ENCODE measurements at places on chromosomes 4 and X.

- no peak for DNase-seq
These were observed 371.7 kb downstream of the BCOR start for GRCh38 chrX:39725928-39726619.

DNA sequence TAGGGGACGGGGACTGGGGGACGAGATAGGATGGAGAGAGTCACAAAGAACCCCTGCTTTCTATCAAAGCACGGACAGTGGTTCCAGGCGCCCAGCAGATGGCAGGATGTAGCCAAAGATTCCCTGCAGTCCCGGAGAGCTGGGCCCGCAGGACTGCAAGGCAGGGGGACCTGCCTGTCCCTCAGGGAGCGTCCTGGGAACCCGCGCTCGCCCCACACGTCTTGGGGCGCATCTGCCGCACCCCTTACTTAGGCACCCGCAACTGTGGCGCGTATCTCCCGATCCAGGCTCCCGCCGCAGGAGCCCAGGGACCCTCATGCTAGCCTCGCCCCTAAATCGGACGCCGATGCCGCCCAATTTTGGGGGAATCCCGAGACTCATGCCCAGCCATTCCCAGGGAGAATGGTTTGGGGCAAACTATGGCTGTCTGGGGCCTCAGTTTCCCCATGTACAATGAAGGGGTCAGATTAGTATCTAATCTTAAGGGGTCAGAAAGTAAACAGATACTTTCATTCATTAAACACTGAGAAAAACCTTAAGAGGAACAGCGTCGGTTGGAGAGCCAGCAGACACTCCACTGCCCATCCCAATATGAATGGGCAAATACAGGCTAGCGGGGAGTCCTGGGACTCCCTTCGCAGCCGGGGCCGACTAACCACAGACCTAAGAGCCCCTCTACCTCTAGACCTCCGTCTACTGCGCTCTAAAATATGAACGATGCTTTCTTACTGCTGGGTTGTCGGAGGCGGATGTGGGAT lies 581 bp upstream of the STK32B start:
- no peak for DNase-seq

- DNase-seq = no peak
These were observed 25.2 kb upstream of the SLC25A6 start for GRCh38 chrX:1416965-1417760.

DNA sequence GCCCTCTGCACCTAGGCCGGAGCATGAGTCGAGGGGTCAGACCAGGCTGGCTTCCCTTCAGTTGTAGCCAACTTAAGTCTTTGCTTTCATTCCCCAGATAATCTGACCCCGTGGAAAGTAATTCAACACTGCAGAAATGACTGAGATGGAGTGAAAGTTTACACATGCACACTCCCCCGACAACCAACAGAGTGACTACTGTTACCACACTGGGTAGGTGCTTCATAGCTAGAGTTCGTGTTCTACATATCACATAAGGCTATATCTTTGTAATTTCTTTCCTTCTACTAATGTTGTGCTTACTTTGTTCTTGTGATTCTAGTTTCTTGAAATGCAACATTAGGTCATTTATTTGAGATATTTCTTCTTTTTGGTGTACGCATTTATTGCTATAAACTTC lies 7.2 kb upstream of the CTAG2 start:
- no peak for DNase-seq

GRCh38 chr4:163180090-163180489 lies 13.4 kb upstream of the NAF1 start:
- DNase-seq = no peak

GRCh38 chrX:11446336-11446735 lies 153.1 kb downstream of the AMELX start:
- no peak for DNase-seq

GRCh38 chrX:154371789-154372300 lies 2.6 kb downstream of the FLNA start:
- DNase-seq = no peak

DNA sequence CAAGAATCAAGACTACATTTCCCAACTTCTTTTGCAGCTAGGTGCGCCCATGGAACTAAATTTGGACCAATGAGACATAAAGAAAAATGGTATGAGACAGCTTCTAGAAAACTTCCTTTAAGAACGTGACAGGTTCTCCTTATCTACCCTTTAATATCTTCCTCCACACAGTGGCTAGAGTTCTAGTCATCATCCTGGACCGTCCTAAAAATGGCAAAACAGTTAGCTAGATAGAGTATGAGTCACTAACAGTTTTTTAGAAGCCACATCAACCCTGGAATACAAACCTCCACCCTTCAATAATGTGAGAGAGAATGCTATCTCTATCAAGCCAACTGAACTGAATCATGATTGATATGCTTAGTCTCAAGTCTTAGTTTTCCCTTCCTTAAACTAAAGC lies 267.9 kb upstream of the SLC7A11 start:
- no peak for DNase-seq

GRCh38 chrX:10033375-10034007 lies 66.3 kb downstream of the CLDN34 start:
- DNase-seq = no peak

DNA sequence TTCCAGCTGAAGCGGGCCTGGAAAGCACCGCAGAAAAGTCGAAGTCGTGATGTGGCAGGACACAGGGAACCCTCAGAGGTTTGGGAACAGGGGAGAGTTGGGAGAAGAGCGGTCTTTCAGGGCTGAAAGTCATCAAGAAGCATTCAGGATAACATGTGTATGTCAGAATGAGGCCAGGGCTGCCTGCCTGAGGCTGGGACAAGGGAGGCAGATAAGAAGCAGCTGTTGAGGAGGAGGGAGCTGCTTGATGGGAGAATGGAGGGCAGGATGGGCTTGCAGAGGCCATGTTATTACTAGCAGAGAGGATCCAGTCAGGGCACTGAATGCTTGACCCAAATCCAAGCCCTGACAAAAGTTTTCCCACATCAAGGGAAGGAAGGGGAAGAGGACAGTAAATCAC lies 132.0 kb downstream of the ATG4A start:
- DNase-seq = no peak

DNA sequence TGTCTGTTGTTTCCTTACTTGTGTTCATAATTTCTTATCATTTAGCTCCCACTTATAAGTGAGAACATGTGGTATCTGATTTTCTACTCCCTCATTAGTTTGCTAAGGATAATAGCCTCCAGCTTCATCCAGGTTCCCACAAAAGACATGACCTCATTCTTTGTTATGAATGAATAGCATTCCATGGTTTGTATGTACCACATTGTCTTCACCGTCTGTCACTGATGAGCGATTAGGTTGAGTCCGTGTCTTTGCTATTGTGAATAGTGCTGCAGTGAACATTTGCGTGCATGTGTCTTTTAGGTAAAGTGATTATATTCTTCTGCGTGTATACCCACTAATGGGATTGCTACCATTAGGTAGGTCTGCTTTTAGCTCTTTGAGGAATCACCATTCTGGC lies 624.3 kb upstream of the EPHA5 start:
- no peak for DNase-seq

DNA sequence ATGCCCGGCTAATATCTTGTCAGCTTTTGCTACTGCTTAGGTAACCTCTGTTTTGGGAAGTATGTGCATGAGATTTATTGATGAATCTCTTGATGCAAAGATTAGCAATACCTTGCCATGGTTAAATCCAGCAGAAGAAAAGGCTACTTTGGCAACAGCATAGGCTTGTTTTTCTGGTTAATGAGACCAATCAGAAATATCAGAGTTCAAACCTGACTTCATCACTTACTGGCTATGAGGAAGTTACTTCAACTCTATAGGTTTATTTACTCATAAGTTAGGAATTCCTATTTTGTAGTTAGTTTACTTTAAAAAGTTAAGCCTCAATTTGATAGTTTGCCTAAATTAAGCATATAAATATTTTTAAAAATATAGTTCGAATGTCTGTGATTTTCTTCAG lies 93.1 kb downstream of the PDLIM5 start:
- DNase-seq = no peak

DNA sequence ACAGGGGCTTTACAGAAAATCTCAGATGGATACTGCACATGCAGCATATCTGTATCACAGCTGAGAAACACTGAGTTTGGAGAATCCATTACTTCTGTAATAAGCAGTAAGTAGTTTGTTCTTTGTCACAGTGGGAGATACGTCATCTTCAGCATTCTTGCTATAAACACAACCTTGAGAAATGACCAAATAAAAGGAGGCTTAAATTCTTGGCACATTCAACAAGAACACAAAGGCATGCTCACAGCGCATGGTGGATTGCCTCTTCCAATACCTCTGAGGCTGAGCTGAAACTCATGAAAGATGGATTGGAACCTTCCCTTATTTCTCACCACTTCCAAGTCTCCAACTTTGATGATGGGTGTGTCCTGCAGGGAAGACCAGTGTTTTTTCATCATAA lies 54.5 kb downstream of the ANXA5 start:
- no peak for DNase-seq

DNA sequence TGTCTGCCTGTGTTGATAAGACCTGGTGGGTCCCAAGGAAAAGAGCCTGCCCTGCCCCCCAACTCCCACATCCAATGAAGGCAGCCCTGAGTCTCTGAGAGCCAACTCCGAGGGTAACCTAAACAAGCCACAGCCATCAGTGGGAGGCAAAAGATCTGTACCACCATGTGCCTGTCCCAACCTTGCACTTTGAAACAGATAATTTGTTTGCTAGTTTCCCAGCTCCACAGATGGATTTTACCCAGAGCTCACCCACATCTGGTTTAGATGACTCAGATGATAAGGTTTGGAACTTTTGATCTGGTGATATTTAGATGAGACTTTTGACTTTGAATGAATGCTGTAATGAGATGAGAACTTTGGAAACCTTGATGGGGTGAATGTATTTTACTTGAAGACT lies 246.0 kb upstream of the PSAPL1 start:
- no peak for DNase-seq

- DNase-seq = no peak
These were observed 222.3 kb upstream of the BOD1L1 start for GRCh38 chr4:13849778-13850177.

DNA sequence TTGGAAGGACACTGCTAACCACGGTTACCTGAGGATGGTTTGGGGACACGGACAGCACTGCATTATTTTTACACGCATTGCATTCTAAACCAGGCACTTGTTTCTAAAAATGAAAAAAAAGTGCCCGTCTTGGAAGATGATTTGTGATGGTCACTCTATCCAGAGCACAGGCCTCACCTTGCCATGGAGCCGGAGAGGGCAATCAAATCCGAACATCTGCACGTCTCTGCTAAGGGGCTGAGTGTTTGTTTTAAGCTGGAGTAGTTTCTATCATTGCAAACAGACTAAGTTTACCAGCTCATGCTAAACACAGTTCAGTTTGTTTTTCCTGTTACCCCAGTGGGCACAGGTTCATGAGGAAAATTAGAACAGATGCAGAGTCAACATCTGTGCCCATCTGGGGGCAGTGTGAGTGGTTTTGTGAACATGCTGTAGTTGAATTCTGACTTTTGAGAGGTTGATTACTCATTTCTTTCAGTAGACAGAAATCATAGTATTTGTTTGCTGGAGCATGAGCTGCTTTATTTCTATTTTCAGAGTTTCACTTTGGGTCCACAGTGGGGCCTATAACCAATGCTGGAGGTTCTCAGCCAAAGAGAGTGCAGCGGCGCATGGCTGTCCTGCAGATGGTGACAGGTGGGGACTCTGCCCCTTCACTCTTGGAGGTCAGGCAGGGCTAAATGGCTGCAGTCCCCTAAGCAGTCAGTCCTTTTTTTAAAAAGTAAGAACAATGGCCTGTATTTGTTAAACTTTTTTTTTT lies 65.4 kb upstream of the ENPP6 start:
- DNase-seq = no peak

- no peak for DNase-seq
These were observed 111.7 kb downstream of the PTTG2 start for GRCh38 chr4:38071801-38072431.

DNA sequence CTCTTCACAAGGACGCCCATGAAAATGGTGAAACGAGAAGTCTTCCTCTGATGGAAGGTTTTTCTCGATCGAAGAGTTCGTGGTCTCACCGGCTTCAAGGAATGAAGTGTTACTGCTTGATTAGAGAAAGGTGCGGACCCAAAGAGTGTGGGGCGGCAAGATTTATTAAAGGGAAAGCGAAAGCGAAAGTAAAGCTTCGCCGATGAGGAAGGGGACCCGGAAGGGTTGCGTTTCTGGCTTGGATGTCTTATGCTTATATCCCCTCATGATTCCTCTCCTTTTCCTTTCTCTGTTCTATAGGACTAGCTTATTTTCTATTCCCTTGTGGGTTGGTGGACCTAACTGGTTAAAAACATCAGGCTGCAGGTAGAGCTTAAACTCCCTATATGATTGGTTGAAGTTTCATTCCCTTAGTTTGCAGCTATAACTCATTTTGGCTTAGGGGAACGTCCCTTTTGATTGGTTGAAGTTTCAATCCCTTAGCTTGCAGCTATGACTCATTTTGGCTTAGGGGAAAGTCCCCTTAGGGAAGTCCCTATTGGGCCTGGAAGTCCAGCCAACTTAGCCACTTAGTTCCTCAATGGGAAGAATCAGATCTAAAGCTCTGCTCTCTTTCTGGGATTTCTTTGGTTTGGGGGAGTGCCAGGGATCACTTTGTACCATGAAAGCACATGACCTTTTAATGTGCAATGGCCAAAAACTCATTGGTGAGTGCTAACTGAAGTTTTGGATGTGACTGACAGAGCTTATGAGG lies 1025.0 kb upstream of the PCDH10 start:
- DNase-seq = no peak

GRCh38 chrX:137118536-137118935 lies 84.7 kb upstream of the GPR101 start:
- no peak for DNase-seq

DNA sequence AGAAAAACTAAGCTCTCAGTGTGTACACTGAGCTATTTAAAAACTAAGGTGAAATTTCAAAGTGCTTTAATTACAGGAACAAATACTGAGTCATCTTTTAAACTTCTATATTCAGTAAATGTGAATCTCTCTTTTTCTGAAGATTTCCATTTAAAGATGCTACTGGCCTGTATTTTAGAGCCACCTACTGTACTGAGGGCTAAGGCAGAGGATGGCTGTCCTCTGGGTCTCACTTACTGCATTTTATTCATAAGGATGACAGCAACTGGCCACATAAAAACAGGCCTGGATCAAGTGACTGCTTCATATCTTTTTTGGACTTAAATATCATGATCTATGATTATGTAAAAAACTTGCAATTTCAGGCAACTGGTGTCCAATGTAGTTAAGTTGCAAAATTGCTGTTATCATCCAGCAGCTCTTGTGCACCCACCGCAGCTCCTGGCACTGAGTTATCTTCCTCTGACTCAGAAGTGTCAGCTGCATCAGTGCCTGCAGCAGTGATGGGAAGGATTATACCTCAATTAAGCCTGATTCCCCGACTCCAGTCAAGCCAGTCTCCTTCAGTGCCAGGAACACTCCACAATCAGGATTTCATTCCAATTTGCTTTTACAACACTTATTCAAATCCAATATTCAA lies 1073.7 kb downstream of the PDHA2 start:
- no peak for DNase-seq

GRCh38 chr4:183934761-183935160 lies 29.7 kb downstream of the STOX2 start:
- DNase-seq = no peak

- no peak for DNase-seq
These were observed 24.8 kb downstream of the HMX1 start for GRCh38 chr4:8846826-8847225.

- no peak for DNase-seq
These were observed 12.8 kb downstream of the SUPT20HL2 start for GRCh38 chrX:24301060-24301459.

GRCh38 chr4:184853436-184853835 lies 27.7 kb upstream of the ACSL1 start:
- DNase-seq = no peak
